Smooth muscle cell of the umbilical artery (primary cell): ENCODE measurements at places on chromosomes 4 and X. TPM values are rescaled to one million over a fixed set of nuclear protein-coding genes. Genes with fewer than 3 reads are reported as not detected.

NMU gene
- total RNA-seq: not detected in 2 replicates

CLIC2 gene
- total RNA-seq: 0.59 TPM in 1 of 2 replicates, not detected in the other

CT45A5 gene
- not detected in 2 replicates for total RNA-seq

PRDX4 gene
- 174 and 333 TPM in 2 replicates for total RNA-seq

IL2RG gene
- total RNA-seq: not detected in 2 replicates

PPA2 gene
- 71.3 and 72.5 TPM in 2 replicates for total RNA-seq

FAM47A gene
- total RNA-seq: not detected in 2 replicates
